ENCODE measurements at places on chromosomes 2 and 18.

DNA sequence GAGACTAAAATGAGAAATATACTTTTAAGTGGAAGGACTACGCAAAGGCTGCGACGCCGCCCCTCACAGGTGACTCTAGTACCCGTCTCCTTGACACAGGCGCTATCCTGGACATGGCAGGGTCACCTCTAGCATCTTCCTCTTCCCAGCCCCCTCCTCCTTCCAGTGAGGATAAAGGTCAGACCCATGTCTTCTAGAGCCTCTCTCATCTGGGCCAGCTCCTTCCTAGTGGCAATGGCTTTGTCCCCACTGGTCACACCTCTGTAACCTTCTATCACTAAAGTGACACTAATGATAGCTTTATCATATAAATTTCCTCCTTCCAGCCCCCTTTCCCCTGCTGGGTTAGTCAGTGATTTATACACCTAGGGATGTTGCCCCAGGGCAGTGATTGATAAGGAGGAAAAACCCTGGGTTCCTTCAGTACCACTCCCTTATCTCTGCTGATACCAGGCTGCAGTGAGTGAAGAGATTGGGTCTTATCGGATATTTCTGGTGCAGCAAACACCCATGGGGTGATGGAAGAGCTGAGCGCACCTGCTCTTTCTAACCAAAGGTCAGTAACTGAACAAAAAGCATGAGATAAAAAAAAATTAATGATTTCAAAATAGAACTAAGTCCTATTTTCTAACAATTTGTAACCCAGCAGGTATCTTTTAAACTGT lies 62.0 kb upstream of the FZD5 start:
- DNase-seq: no peak

DNA sequence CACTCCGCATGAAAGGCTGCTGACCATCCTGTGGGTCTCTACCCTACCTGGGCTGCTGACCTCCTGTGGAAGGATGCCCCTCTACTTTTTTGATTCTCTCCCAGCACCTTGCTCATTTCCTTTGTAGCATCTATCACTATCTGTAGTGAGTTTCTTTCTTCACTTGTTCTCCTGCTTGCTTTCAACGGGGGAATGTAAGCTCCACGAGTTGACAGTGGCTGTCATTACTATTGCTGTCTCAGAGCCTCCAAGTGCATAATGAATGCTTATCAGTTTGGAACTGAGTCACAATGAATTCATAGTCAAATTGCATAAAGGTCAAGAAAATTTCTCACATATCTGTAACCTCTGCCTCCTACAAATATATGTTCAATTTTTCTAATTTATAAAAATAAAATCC lies 477.7 kb downstream of the PLCL1 start:
- no peak for DNase-seq

DNA sequence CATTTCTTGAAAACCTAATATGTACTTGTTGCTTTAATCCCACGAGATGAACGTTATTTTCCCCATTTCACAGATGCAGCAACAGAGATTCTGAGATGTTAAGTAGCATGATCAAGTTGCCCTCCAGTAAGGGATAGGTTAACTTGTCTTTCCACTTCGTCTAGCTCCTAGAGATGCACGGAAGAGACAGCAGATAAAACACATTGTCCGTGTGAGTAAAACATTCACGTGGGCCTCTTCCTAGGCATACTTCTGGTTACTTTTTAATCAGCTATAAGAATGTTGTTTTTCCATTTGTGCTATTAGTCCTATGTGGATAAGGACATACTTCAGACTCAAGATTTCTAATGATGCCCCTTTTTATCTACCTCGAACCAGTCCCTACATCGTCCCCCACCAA lies 1.2 kb upstream of the ARHGAP28 start:
- DNase-seq: no peak

- DNase-seq: no peak
Measured at GRCh38 chr2:208807756-208808155, 401.2 kb downstream of the PTH2R start.

GRCh38 chr2:126317790-126318431 lies 338.0 kb upstream of the GYPC start:
- peak; percentile 22 for DNase-seq

DNA sequence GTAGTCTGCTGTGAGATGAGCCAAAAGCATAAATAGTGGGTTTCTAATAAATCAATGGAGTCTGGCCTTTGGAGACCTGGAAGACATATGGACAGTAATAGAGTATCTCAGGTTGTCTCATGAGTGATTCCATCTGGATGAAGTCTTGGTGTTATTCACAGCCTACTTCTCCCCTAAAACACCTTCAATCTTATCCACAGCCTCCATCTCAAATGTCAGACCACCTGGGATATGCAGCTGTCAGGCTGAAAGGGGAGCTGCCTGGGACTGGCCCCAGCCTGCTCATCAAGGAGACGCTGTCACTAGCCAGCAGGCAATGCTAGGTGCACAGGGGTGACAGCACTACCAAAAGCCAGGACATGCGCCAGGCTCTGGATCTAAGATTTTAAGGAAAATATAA lies 684.0 kb upstream of the ZEB2 start:
- no peak for DNase-seq
